ENCODE measurements at places on chromosomes 12 and 14.

DNA sequence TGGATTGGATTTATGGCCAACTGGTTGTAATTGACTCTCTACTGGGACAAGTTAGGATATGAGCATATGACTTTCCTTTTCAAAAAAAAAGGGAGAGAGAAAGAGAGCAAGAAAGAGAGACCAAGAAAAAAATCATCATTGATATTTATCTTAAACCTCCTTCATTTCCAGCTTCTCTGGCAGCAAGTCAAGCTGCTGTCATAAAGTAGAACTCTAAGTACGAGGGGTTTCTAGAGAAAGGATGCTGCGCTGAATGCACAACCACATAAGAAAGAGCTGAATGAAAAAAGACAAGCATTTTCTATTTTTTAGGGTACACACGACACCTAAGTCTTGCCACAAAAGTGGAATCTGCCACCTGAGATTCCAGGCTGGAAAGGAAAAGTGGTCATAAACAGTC, 182.6 kb downstream of the SLC25A21 start:
- DNase-seq: no peak

DNA sequence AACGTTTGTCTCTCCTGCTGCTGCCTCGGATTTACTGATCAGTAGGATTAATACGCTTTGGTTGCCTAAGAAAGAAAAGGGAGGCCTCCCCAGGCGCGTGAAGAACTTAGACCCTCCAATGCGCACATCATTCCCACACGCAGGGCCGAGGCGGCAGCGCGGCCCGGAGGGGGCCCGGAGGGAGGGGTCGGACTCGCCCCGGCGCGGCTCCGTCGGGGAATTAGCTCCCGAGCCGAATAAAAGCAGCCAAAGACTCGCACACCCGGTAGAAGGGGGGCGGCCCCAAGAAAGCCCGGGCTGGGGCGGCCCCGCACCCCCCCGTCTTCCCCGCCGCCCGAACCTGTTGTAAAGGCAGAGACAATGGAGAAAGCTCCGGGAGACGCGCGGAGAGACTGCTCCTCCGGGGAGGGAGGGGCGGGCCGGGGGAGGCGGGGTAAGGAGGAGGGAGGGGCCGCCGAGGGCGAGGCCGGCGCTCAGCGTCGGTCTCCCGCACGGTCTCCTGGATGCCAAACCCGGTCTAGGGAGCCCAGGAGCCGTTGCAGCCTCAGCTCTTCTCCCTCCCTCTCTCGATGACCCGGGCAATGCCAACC, at the start of gene NELL2:
Gene NELL2 (minus strand): TSS at position 362 of the 590 bp plus-strand sequence. CDS start 446 bp downstream, outside the sequence.
- peak; percentile 27 for DNase-seq

DNA sequence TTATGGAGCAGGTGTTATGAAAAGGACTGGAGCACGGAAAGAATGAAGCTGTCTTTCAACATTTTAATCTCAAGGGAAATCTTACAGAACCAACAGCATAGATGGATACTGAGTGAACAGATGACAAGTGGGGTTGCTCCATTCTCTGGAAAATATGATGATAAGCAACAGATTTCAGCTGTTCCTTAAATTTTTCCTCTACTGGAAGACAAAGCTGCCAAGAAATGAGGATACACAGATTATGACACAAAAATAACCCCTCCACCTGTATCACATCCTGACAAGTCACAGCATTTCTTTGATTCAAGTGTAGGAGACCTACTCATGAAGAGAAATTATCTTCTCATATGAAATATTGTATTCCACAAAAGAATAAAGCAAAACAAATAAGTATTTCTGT, 13.0 kb upstream of the TMTC2 start:
- no peak for DNase-seq

DNA sequence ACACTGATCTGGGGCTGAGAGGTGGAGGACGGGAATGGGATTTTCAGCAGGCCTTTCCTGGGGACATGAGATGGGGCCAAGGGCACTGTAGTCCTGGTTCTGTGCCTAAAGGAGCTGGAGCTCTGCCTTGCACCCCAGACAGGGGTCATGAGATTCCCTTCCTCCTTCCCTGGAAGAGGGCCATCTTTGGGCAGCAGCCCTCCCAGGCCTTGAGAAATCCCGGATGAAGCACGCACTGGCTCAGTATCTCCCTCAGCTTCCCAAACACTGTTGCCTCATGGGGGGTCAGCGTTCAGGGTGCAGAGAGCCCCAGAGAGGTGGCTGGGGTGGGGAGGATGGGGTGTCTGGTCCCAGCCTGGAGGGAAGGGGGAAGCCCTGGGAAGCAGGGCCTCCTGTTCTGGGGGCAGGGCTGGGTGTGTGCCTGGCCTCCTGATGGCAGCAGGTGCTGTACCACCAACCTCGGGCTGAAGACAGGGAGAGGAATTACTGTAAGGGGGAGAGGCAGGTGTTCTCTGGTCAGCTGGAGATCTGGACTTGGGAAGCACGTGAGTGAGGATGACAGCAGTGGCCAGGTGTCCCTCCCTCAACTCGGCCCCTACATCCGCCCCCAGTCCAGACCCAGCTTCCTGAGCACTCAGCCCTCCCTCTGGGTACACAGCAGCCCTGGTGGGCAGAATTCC, 8.4 kb upstream of the NR4A1 start:
- DNase-seq: no peak

GRCh38 chr12:6929466-6930452, 2.0 kb downstream of the ATN1 start:
- no peak for DNase-seq

- no peak for DNase-seq
These were observed 67.8 kb upstream of the KCNH3 start for GRCh38 chr12:49470986-49471385.

GRCh38 chr12:464484-465267, 4.9 kb downstream of the B4GALNT3 start:
- no peak for DNase-seq

GRCh38 chr12:19301688-19302087, 137.6 kb upstream of the AEBP2 start:
- DNase-seq: no peak

DNA sequence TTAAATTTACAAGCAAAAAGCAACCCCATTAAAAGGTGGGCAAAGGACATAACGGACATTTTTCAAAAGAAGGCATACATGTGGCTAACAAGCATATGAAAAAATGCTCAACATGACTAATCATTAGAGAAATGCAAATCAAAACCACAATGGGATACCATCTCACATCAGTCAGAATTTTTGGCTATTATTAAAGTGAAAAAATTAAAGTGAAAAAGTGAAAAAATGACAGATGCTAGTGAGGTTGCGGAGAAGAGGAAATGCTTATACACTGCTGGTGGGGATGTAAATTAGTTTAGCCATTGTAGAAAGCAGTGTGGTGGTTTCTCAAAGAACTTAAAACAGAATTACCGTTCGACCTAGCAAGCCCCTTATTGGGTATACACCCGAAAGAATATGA, 7.9 kb downstream of the OTOGL start:
- DNase-seq: no peak

DNA sequence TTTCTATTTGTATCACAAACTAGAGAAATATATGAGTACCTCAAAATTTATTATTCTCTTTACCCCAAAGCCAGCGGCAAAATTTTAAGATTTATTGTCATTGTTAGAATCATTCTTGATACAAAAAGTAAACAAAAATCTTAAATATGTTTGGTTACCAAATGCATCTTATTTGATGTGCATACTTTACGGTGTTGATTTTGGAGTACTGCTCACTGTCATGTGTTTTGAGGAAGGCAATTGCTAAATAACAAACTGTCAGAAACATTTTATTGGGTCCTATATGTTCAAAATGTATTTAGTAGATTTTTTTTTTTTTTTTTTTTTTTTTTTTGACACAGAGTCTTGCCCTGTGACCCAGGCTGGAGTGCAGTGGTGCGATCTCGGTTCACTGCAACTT, 124.9 kb downstream of the PTPRR start:
- no peak for DNase-seq

DNA sequence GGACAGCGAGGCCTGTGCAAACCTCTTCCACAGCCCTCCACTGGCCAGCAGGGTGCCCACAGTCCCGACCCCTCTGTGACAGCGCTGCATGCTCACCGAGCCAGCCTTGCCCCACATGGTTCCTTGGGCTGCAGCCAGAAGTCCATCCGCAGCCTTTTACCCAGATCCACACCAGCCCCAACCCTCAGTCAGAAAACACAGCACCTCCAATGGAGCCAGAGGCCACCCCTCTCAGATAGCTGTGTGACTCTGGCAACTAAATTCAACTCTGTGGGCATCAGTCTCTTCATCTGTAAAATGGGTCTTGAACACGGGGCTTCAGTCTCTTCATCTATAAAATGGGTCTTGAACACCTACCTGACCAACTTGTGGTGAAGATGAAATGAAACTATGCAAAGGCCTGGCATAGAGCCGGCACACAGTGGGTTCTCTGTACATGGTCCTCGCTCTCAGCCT, 38.0 kb downstream of the NFKBIA start:
- DNase-seq: no peak
